ENCODE measurements at places on chromosomes 4 and X.
A peak's percentile ranks its signal among the peaks of the same experiment; 100 is the strongest.

- DNase-seq: no peak
These were observed 249.2 kb downstream of the TENM3 start for GRCh38 chr4:182492423-182492822.

DNA sequence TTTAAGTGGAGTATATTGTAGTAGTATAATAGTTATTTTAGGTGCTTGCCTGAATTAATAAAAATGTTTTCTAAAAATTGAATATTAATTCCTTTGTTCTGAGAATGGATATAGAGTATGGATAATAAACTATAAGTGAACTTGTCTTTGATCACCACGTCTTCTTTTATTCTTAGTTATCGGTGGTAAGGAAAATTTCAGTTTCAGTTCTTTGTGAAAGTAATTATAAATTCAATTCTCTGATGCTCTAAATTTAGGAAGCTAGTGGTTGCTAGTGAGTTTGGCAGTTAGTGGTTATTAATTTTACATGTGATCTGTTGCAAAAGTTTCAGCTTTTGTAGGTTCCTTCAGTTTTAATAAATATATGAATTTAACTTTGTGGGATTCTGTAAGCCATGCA, 30.8 kb downstream of the MRPL1 start:
- DNase-seq: no peak

GRCh38 chr4:53702334-53703266, 111.3 kb upstream of the LNX1 start:
- DNase-seq: no peak

DNA sequence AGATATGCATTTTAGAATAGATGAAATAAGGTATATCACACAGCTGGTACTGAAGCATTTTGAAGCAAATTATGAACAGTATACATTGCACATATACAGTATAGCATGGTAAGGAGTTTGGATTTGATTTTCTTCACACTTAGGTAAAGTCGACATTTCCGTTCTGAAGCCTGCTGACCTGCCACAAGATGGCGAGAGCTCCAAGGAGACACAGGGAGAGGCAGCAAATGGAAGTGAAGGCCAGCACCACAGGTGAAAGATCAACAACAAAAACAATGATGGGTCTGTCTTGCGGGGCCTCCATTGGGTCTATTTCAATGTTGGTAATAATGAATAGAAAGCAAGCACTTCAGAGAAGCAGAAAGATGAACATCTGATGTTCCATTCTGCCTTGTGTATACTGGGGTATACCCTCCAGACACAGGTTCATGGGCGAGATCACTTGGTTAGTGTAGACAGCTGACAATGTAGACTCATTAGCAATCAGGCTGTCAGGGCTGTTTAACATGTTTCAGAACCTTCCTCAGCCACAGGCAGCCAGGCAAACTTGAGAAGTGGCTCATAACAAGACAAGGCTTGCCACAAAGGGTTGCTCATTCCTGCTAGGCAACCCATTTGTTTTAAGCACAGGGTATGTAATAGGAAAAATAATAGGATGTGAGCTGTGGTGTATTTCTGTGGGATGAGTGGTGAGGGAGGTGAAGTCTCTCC, 21.4 kb upstream of the NOX1 start:
- no peak for DNase-seq

- peak; percentile 39 for DNase-seq
These were observed 31.6 kb upstream of the C1QTNF7 start for GRCh38 chr4:15396157-15396800.
